ENCODE measurements at places on chromosomes 1 and 21. TPM values are rescaled to one million over a fixed set of nuclear protein-coding genes. Genes with fewer than 3 reads are reported as not detected.

Gene CHD1L
- total RNA-seq = 17.9 TPM

DNA sequence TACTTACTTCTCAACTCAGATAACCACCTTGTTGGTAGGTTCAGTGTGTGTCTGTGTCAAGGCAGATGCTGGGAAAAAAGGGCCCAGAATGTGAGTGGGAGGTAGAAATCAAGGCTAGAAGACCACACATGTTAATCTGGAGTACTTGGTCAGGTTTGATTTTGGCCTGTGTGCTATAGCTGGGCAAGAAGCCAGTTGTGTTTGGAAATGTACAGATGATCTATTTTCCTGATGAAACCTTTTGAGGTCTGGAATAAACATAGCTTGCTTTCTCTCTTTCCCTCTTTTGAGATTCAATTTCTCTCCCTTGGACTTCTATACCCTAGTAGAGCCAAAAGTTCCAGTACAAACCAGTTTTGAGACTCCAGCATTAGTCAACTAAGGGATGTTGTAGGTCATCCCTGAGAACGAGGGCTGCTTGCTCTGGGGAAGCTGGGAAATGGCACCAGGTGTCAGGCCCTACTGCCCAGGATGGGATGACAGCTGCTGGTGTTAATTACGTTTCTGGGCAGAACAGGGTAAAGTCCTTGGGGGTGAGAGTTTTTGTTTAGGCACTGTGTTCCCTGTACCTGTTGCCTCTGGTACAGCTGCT lies 15.8 kb downstream of the MAPKAPK2 start:
- no peak for DNase-seq

DNA sequence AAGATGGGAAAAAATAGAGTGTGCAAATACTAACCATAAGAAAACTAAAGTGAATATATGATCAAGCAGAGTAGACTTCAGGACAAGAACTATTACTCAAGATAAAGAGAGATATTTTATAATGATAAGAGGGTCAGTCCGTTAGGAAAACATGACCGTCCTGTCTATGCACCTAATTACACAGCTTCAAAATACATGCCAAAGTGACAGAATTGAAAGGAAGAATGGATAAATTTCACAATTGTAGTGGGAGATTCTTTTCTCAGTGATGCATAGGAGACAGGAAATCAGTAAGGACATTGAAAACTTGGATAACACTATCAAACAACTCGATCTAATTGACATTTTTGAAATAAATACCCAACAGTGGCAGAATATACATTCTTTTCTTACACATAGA lies 489.0 kb downstream of the CAMTA1 start:
- DNase-seq = no peak

DNA sequence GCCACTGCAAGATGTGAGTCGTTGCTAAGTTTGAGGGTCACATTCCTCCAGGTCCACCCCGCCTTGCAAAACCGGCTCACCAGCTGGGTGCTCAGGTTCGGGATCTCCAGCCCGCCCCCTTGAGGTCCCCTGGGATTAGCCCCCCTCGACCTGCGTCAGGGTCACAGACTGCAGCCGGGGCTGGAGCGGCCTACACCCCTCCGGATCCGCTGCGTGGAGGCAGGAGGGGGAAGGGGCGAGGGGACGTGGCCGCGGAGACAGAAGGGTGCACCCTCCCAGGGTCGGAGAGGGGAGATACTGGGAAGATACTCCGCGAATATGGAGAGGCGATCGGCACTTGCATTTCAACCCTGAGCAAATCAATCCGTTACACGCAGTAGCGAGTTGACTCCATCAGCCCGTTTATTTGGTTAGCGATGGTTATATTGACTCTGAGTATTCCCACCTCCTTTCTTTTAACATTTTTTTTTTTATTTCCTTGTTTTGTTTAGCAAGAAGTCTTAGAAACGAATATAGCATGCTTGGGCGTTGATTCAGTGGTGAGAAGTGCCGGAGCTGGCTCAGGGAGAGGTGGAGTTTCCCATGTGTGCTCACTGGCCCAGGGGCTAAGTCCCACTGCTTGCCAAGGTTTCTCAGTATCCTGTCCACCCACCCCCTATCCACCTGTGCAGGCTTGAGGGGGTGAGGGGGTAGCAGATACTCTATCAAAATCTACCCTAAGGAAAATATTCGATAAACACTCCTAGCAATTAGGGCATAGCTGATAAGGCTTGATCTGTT lies 997 bp downstream of the IFNAR2 start:
- no peak for DNase-seq

Gene DNASE2B
- not detected for total RNA-seq

DNA sequence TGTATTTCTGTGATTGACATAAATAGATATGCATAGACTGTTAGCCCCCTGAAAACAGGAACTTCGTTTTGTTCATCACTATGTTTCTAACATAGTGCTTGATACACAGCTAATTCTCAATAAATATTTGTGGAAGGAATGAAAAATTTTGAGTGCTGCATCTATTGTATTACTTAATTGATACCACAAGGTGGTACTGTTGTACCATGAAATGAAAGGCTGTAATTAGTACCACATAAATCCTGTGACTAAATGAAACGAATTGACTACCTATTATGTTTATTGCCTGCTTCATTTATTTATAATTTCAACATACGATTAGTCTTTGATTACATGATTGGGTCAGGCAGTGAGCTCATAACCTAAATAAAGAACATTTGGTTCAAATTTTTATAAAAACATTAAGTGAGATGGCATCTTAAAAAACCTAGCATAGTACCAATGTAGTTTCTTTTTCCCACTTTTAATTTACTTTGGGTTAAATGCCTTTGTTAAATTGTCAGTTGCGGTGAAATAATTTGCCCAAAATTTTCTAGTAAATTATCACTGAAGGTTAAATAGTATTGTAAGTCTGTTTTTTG lies 15.0 kb upstream of the TGFB2 start:
- no peak for DNase-seq

GRCh38 chr1:3880429-3881192 lies 19.5 kb downstream of the C1orf174 start:
- no peak for DNase-seq

DNA sequence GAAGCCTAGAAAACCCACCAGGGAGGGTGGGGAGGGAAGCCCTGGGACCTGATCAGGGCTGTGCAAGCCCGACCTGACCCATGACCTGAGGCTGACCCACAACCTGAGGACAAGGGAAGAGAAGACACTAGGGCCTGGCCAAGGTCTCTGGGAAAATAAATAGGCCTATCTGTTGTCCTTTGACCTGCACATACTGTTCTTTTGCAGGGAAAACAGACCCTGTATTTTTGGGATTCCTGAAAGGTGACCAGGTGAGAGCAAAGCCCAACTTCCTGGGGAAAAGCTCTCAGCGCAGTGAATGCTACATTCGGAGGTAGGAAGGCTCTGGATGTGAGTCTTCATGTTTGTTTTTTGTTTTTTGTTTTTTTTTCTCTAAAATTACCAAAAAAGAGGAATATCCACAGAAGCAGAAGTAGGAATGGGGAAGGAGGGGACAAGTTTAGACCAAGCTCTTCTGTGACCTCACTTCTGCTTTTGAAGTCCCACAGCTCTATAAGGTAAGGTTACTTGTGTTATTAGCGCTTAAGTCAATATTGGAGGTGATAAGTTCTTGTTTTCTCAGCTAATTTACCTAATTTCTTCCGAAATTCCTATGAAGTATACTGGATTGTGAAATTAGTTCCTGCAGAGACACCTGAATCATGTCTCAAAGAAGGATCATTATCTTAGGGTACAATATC lies 26.2 kb upstream of the LYST start:
- no peak for DNase-seq

DNA sequence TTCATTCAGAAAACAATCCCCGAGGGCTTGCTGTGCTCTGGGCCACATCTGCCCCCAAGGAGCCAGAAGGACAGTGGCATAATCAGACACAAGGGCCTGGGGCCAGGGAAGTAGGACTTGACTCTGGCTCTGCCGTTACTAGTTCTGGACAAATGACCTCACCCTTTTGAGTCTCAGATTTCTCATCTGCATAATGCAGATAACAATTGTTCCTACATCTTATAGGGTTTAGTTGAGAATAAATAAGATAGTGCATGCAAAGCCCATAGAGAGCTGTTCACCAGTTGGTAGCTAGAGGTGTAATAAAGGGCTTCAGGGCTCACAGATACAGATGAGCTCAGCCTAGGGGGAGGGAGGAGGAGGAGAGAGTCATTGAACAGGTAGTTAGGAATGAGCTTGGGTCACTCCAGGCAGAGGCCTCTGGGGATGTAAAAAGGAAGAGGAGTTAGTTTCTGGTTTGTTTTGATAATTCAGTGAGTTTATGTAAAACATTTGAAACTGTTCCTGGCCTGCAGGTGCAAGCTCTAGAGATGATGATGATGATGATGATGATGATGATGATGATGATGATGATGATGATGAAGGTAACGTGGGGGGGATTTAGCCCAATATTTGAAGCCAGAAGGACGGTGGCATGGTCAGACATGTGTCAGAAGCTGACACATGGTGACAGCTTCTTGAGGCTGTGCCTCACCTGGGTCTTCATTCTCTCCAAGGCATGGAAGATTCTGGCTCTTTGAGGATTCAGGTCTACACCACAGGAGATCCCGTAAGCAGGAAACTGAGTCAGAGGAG lies 858 bp downstream of the LACTBL1 start:
- no peak for DNase-seq

DNA sequence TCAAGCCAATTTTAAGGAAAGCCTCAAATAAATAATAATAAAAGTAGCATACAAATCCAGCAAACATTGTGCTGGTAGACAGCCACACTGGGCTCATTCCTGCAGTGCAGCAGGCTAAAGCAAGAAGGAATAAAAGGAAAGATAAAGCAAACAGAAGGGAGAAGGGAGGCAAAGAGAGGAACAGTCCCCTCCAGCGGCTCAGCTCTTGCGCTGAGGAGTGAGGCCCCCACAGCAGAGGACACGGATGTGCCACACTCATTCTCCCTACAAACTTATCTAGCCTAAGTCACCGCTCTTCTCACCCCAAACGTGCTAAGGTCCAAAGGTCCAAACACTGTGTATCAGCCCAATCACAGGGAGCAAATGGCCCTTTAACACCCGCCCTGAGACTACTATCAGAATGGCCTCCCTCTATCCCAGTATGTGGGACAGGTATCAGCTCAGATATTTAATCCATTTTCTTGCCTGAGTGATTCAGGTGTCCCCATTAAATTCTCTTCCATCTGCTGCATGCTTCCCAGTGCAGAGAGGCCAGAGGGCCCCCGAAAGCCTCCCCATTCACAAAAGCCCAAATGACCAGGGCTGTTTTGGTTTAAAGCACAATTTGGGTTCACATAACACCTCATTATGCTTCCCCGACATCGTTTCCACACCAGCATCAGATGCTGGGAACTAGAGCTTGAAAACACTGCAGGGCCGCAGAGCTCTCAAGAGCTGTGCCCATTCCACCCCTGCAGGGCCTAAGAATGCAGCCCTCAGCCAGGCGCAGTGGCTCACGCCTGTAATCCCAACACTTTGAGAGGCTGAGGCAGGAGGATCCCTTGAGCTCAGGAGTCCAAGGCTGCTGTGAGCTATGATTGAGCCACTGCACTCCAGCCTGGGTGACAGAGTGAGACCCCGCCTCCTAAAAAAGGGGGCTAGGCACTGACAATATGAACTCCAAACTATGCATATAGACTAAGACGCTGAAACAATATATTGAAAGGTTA lies 17.8 kb downstream of the CAPZB start:
- no peak for DNase-seq

- no peak for DNase-seq
These were observed 20.4 kb downstream of the PRPF38A start for GRCh38 chr1:52424813-52425212.
